ENCODE measurements at places on chromosomes 1 and 21.

- no peak for DNase-seq
These were observed 91.5 kb downstream of the KIF14 start for GRCh38 chr1:200528858-200529606.

DNA sequence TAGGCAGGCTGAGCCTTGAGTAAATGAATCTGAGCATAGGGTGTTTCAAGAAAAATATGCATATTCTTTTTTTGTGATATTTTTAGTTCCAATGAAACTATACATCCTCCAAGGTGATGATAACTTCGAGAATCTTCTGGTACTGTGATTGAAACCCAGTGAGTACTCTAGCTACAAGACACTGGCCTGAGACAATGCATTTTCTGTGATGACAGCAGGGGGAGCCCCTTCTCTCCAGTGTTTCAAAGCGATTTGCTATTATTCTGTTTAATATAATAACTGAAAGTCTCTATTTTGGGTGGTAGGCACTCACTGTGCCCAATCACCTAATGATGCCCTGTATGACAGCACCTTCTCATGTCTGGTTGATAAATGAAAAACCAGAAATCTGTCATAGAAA, 12.1 kb downstream of the IRF2BP2 start:
- peak; percentile 87 for DNase-seq

GRCh38 chr1:60281360-60281932, 207.9 kb upstream of the C1orf87 start:
- peak; percentile 71 for DNase-seq

GRCh38 chr1:223748405-223748772, 36.0 kb downstream of the CAPN2 start:
- no peak for DNase-seq

DNA sequence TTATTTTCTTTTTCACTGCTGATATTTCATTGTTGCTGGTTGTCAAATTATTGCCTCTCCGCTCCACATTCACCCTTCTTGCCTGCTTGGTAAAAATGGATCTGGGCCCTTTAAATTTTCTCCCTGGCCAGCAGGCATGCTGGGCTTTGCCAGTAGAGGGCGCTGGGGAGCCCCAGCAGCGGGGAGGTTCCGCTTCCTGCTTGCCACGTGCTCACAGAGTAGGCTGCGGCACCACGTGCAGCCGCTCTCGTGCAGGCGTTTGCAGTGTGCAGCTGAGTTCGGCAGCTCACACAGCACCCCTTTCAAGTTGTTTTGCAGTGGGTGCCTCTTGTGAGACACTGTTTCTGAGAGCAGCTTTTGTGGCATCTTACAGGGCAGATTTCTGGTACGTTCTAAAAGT, at the start of gene ACTL8:
ACTL8 (plus strand) TSS at position 214 of the 400 bp plus-strand sequence. CDS start 67,676 bp downstream, outside the sequence.
- DNase-seq: peak; percentile 72

DNA sequence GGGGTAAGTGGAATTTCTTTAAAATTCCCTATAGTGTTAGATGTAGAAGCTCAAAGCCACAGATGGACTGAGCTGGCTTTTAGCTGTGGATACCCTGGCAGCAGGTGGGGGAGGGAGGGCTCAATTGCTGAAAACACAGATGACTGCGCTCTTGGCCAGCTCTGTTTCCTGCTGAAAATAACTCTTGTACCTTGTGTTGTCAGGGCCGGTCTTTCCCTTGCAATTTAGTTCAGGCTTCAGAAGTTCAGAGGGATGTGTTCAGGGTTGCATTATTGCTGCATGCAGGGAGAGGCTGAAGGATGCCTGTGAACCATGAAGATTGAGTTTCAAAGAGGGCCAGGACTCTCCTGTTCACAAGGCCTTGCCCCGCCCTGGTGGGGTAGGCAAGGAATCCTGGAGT, 58.1 kb upstream of the GCLM start:
- DNase-seq: no peak

GRCh38 chr1:151568626-151569088, 28.5 kb downstream of the TUFT1 start:
- no peak for DNase-seq

DNA sequence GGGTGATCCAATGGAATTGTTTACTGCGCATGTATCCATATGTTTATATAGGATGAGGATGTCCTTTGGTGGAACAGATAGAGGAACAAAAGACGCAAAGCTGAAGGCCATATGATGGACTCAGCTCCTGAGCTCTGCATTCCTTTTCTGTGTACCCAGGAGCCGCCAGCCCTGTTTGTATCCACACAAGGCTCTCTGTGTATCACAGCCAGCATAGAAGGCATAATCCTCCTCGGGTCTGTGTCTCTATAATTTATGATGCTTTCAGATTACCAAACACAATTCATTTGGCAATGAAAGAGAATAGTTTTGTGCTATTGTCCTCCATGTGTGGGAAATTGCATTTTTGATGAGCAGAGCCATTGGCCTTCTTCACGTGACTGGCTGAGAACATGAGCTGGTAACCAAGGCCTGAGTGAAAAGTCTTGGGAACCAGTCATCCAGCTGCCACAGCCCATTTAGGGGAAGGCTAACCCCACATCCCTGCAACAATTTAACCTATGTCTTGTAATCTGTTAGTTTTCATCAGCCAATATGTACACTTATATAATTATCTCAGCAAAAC, 119.2 kb downstream of the PBX1 start:
- no peak for DNase-seq

DNA sequence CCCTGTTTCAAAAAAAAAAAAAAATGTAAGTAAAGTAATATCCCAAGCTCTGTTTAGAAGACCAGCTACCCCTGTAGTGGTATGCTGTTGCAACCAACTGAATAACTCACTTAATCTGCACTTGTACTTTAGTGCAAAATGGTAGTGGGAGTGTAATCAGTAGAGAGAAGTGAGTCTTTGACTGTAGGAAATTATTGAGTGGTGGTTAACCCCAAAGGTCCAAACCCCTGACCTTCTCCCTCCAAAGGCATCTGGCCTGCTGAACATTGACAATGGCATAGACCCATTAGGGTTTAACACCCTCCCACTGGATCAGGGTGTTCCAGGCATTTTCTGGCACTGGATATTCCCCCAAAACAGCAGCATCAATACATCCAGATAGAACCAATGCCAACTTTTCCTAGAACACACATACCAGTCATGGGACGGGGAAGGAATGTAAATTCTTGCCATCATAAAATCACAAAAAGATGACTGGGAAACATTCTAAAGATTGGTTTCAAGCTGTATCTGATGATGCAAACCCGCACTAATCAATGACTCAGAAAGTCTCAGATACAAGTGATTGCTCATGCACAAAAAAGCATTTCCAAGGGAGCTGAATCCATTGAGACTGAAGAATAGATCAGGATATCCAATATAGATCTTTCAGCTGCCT, 110.3 kb downstream of the MRPL39 start:
- DNase-seq: no peak

DNA sequence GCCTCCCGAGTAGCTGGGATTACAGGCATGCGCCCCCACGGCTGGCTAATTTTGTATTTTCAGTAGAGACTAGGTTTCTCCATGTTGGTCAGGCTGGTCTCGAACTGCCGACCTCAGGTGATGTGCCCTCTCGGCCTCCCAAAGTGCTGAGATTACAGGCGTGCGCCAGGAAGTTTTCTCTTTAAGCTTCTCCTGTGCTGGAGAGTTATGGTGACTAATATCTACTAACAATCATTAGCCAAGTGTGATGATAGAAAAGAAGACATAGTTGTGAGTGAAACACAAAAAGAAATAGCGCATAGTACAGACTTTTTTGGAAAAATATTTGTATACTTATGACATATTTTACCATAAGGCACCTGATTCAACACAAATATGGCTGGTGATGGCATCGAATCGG, 56.5 kb downstream of the SETD4 start:
- no peak for DNase-seq

DNA sequence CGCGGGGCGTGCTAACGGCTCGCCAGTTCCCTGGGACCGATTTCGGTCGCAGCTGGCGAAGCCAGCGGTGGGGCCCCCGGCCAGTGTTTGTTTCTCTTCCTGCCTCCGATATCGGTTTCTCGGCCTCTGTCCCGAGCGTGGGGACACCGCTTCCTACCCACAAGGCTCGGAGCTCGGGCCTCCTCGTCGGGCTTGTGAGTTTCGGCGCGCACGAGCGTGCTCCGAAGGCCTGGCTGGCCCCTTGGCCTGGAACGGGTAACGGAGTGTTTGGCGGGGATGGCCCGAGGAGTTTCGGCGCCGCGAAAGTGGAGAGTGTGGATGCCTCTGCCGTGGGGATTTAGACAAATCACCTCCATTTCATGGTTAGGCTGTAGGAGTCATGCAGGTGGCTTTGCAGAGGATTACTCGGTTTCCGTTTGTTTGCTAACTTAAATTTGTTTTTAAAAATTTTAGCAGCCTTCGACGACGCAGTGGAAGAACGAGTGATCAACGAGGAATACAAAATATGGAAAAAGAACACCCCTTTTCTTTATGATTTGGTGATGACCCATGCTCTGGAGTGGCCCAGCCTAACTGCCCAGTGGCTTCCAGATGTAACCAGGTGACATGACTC, 559 bp downstream of the RBBP4 start:
- no peak for DNase-seq

DNA sequence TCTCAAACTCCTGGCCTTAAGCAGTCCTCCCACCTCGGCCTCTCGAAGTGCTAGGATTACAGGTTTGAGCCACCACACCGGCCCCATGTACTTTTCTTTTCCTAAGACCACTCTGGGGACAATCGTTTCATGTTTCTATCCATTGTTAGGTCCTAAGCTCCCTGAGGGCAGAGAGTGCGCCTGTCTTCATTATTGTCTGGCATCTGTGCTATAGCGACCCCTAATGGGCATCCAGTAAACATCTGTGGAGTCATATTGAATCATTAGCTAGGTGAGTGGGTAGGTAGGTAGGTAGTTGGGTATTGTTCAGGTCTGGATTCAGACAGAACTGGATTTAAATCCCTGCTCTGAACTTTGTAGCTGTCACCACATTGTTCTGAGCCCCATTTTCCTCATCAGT, 66.1 kb downstream of the TMEM53 start:
- DNase-seq: peak; percentile 22
